Uterus (tissue), 4 donors: ENCODE measurements at places on chromosomes 11 and 22. TPM values are rescaled to one million over a fixed set of nuclear protein-coding genes. Genes with fewer than 3 reads are reported as not detected.

DNA sequence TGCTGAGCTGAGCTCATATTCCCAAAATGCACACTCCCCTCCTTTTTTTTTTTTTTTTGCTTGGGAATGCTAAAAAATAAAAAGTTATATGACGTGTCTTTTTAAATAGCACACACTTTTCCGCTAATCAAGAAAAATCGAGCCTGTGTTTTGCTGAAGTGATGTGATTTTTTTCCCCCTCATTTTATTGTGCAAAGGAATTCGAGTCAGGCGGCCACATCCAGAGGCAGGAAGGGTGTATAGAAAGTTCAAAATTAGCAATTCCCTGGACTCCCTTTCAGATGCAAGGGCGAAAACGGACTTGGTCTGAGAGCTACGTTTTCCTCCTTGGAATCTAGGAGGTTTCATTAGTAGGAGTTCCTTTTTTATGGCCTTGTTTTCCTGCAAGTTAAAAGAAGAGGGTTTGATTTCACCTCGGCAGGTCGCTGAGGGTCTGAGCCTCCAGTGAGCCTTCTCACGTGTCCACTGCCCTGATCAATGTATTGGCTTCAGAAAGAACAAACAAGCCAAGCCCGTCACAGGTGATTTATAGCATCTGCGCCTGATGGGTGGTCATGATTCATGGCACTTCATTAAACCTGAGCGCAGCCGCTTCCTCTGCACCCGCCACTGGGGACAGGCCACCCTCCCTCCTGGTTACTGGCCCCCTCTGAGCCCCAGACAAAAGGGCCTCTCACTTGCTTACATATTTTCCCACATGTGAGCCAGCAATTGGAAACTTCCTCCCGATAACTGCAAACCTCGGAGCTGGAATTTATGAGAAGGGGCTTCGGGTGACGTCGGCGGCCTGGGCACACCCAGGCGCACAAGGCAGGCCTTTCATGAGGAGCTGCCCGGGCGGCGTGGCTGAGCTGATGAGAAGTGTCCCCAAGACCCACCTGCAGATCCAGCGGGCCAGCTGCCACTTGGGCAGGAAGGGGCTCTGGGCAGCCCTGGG is 64.4 kb upstream of the LINC01488 start:
- no peaks in the 10 kb centered on the region for H3K36me3 ChIP-seq
- H3K27ac ChIP-seq, result peak overlapping the region; percentile 61
- no peaks in the 10 kb centered on the region for H3K27me3 ChIP-seq
- no peak for DNase-seq
- no peak overlapping the region for H3K4me3 ChIP-seq
- peaks cover 6% of the 10 kb centered on the region for H3K4me1 ChIP-seq

The APOL5 gene
- not detected for total RNA-seq

DNA sequence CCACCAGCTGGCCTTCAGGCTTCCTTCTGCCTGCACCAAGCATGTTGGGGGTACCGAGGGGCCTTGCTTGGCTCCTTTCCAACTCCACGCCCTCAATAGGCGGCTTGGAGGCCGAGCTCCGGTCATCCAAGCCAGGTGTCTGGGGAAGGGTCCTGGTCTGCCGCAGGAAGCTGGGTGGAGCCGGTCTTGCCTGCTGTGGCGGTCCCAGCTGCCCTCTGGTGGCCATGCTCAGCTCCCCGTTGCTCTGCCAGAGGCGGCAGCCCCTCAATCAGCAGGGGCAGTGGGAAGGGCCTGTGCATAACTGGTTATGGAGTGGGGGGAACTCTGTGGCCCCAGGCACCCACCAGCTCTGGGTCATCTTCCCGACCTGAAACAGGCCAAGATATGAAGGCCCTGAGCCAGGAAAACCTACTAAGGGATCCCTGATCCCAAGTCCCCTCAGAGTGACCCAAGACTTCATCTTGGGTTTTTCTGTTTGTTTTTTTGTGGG is 3.2 kb downstream of the ARVCF start:
- H3K27me3 ChIP-seq, result no peaks in the 10 kb centered on the region
- no peak overlapping the region for H3K4me3 ChIP-seq
- no peaks in the 10 kb centered on the region for H3K36me3 ChIP-seq
- peak; percentile 48 for DNase-seq
- no peak overlapping the region for H3K27ac ChIP-seq
- H3K4me1 ChIP-seq, result no peaks in the 10 kb centered on the region

DNA sequence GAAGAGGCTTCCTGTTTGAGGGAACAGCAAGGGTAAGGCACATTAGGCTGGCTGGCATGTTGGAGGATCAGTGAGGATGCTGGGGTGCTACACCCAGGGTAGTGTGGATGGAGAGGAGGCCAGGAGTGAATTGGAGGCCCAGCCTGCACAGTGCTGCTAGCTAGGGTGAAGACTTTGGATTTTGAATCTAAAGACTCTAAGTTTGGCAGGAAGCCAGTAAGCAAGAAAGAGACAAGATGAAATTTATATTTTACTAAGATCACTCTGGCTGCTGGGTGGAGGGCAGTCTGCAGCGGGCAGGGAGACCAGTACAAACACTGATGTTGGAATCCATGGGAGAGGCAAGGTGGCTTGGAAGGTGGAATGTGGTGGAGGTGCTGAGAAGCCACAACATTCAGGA is 43.6 kb downstream of the TSPAN18 start:
- no peaks in the 10 kb centered on the region for H3K27me3 ChIP-seq
- no peaks in the 10 kb centered on the region for H3K36me3 ChIP-seq
- no peak overlapping the region for H3K27ac ChIP-seq
- no peak overlapping the region for H3K4me3 ChIP-seq
- no peaks in the 10 kb centered on the region for H3K4me1 ChIP-seq
- DNase-seq, result peak; percentile 7

DNA sequence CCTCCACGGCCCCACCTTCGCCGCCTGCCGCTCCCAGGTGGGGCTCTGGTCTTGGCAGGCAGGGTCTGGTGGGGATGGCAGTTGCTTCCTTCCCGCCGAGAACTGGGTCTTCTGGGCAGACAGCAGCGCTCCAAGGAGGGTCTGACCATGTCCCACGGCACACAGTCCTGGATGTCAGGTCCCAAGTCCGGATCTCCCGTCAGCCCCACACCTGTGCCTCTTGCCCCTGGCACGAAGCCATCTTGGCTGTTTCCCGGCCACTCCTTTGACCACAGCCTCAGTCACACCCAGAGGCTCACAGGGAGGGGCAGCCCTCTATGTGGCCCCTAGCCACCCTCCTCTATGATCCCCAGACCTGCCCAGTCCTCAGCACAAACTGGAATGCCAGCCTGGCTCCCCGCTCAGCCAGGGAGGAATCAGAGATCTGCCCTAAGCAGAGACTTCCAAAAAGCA is 14.3 kb downstream of the MUC5B start:
- no peak overlapping the region for H3K27ac ChIP-seq
- H3K27me3 ChIP-seq, result no peaks in the 10 kb centered on the region
- H3K4me3 ChIP-seq, result no peak overlapping the region
- no peaks in the 10 kb centered on the region for H3K36me3 ChIP-seq

The MRGPRF gene
- total RNA-seq, result 84.3 TPM

DNA sequence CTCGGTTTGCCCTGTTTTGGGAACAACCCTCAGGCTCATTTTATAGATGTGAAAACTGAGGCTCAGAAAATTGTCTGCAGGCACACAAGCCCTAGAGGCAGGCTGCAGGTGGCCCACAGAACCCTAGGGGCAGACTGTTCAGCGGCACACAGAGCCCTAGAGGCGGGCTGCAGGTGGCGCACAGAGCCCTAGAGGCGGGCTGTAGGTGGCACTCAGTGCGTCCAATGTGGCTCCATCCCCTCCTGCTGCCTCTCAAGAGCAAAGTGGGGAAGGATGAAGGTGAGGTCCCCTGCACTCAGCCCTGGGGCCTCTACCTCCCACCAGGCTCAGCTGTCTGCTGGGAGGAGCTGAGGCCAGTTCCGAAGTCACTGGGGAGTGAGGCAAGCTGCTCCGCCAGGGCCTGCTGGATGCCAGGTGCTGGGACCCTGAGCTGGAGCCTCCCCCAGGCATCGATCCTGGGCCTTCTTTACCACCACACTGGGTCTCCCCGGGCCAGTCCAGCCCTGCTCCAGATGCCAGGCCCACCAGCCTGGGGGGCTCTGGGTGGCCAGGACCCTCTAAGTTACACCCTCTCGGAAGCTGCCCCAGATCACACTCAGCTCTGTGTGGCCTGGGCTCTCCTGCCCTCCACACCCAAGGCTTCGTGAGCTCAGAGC is 2.3 kb downstream of the ACY3 start:
- H3K27me3 ChIP-seq, result no peaks in the 10 kb centered on the region
- no peak overlapping the region for H3K27ac ChIP-seq
- no peaks in the 10 kb centered on the region for H3K4me1 ChIP-seq
- no peak for DNase-seq
- H3K4me3 ChIP-seq, result no peak overlapping the region
- no peaks in the 10 kb centered on the region for H3K36me3 ChIP-seq

DNA sequence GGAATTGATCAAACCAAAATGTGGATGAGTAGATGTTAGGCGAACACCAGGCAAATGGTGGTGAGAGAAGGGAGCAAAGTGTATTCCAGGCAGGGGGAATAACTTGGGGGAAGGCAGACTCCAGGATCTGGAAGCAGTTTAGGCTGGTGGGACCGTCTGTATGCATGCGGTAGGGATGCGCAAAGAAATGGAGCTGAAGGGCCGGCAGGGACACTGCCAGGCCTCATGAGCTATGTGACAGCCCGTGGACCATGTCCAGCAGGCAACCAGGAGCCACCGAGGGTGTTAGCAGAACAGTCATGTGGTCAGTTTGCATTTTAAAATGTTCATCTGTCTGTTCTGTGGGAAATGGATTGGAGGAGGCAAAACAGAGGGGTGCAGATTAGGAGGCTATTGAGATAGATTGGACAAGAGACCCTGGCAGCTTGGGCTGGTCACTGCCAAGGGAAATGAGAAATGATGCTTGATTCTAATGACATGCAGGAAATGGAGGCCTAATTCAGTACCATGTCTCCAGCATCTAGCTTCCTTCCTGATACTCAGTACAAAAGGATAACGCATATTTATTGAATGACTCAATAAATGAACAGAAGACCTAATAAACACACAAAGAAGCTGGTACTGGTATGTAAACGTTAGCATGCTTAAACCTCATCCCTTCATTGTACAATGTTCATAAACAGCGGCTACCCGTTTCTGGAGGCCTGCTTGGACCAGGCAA is 412.4 kb downstream of the BUD13 start:
- no peak overlapping the region for H3K27ac ChIP-seq
- no peaks in the 10 kb centered on the region for H3K27me3 ChIP-seq
- DNase-seq, result no peak

DNA sequence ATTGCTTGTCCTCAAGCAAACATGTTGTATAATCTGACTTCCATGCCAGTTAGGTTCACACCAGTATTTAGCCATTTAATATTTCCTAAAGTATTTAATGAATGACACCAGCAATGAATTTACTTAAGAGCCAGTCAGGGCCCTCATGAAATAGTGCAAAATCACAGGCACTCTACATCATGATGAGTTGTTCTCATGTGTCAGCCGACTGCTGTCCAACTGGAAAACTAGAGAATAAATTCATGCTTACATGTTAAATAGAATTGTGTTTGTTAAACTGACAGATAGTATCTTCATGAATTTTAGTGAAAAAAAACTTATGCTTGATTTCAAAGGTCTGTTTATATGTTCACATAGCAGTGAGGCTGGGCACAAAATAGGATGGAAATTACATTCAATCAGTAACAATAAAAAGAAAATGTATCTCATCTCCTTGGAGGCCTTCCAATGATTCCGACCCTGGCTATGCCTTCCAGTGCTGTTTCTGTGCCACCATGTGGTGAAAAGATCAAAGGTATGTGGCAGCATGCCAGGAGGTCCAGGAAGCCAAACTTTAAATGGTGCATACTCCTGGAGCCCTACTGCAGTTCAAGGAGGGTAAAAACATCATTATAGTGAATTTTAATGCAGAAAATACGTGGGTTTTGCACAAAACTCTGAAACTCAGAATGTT is 45.2 kb downstream of the CTSC start:
- peaks cover 5% of the 10 kb centered on the region for H3K4me1 ChIP-seq
- H3K27ac ChIP-seq, result no peak overlapping the region
- H3K4me3 ChIP-seq, result no peak overlapping the region

DNA sequence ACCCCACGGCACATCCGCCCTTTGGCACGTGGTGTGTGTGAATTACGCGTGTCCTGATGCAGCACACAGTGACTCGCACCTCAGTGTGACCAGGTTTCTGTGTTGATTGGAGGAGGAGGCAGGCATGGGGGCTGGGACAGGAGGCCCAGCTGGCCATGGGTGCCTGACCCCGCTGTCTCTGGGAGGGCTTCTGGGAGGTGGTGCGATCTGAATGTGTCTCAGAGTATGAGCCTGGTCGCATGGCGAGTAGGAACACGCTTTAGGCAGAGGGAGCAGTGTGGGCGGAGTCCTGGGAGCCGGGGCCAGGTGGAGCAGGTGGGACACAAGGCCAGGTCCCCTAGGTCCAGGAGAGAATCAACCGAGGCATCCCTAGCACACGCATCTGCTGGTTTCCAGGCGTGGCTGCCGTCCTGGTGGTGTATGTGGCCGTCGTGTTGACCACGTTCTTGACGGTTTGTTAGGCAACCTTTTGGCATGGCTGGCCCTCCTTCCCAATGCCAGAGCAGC is 5.7 kb downstream of the GRAMD4 start:
- no peak overlapping the region for H3K27ac ChIP-seq
- H3K4me3 ChIP-seq, result no peak overlapping the region
- H3K36me3 ChIP-seq, result no peaks in the 10 kb centered on the region
- DNase-seq, result no peak
- H3K4me1 ChIP-seq, result no peaks in the 10 kb centered on the region

The ANO9 gene
- 8.2 TPM for total RNA-seq

- H3K27ac ChIP-seq, result no peak overlapping the region
- H3K27me3 ChIP-seq, result no peaks in the 10 kb centered on the region
- H3K36me3 ChIP-seq, result no peaks in the 10 kb centered on the region
- H3K4me3 ChIP-seq, result no peak overlapping the region
- no peak for DNase-seq
These were observed 5.1 kb upstream of the BAIAP2L2 start for GRCh38 chr22:38115423-38116205.

GRCh38 chr11:73154178-73154577 is 12.1 kb upstream of the FCHSD2 start:
- no peaks in the 10 kb centered on the region for H3K36me3 ChIP-seq
- H3K27me3 ChIP-seq, result no peaks in the 10 kb centered on the region
- H3K4me3 ChIP-seq, result no peak overlapping the region
- DNase-seq, result no peak

DNA sequence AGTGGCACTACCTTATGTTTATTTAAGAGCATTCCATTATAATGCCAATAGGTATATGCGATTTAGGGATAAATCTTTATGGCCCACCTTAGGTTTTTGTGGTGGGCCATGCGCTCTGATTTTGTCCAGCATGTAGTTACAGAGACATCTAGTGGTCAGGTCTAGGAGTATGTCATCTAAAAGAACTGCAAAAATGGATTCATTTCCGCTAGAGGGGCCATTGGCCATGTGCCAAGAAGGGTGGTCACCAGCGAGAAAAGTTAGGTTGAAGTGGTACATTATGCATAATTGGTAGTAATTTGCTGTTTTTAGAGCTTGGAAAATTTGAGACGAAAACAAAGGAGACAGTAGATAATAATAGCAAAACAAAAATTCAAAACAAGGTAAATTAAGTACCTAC is 27.7 kb downstream of the LRRC4C start:
- DNase-seq, result no peak
- H3K27ac ChIP-seq, result no peak overlapping the region
- no peaks in the 10 kb centered on the region for H3K27me3 ChIP-seq
- H3K4me1 ChIP-seq, result no peaks in the 10 kb centered on the region
- no peak overlapping the region for H3K4me3 ChIP-seq
- H3K36me3 ChIP-seq, result no peaks in the 10 kb centered on the region
